Activated CD8-positive, alpha-beta memory T cell treated with anti-CD3 and anti-CD28 coated beads, Interleukin-2, amount 50 U/mL, for 4 hours (primary cell): ENCODE measurements at places on chromosomes 5 and 9.

DNA sequence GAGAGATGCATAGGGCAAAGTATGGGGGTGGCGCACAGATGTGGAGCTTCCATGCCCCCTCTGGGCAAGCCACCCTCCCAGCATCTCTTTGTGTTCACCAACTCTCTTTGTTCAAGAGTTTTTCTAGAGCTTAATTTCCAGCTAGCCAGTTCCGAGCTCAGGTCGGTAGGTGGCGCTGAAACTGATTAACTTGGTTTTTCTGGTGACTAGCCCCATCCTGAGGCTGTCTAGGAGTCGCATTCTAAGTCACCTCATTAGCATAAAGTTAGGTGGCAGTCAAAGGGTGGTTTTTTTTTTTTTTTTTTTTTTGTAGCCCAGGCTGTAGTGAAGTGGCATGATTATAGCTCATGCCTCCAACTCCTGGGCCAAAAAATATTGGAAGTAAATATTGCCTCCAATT is 476.4 kb downstream of the KDM4C start:
- no peak for DNase-seq

GRCh38 chr9:69818750-69819345 is 1.8 kb upstream of the CFAP95 start:
- DNase-seq = no peak

DNA sequence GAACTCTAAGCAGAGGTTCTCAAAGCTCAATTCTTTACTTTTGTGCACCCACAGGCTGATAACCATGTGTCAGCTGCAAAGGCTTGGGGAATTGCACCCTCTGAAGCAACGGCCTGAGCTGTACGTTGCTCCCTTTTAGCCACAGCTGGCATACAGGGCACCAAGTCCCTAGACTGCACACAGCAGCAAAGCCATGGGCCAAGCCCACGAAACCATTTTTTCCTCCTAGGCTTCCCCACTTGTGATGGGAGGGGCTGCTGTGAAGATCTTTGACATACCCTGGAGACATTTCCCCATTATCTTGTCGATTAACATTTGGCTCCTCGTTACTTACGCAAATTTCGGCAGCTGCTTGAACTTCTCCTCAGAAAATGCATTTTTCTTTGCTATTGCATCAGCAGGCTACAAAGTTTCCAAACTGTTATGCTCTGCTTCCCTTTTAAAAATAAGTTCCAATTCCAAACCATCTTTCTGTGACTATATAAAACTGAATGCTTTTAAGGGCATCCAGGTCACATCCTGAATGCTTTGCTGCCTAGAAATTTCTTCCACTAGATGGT is 23.0 kb downstream of the KIAA0825 start:
- no peak for DNase-seq

- DNase-seq = no peak
Observed at GRCh38 chr9:3662671-3663070, 136.9 kb upstream of the RFX3 start.

GRCh38 chr5:151577566-151577965 is 13.6 kb downstream of the FAT2 start:
- DNase-seq = no peak

GRCh38 chr5:2295476-2295875 is 412.8 kb upstream of the IRX4 start:
- DNase-seq = no peak

GRCh38 chr5:132058646-132059042 is 1.8 kb upstream of the IL3 start:
- DNase-seq = peak; percentile 6

- no peak for DNase-seq
Observed at GRCh38 chr5:164359260-164360255, 854.1 kb downstream of the MAT2B start.

DNA sequence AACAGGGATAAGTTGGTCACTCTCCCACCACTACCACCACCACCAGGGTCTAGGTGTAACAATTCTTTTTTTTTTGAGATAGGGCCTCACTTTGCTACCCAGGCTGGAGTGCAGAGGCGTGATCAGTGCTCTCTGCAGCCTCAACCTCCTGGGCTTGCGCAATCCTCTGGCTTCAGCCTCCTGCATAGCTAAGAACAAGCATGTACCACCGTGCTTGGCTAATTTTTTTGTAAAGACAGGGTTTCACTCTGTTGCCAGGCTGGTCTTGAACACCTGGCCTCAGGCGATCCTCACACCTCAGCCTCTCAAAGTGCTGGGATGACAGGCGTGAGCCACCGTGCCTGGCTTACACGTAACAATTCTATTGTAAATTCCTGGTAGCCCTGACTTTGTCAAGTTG is 27.5 kb downstream of the CORO2A start:
- no peak for DNase-seq

- no peak for DNase-seq
Observed at GRCh38 chr5:43839218-43839617, 236.2 kb downstream of the NNT start.

DNA sequence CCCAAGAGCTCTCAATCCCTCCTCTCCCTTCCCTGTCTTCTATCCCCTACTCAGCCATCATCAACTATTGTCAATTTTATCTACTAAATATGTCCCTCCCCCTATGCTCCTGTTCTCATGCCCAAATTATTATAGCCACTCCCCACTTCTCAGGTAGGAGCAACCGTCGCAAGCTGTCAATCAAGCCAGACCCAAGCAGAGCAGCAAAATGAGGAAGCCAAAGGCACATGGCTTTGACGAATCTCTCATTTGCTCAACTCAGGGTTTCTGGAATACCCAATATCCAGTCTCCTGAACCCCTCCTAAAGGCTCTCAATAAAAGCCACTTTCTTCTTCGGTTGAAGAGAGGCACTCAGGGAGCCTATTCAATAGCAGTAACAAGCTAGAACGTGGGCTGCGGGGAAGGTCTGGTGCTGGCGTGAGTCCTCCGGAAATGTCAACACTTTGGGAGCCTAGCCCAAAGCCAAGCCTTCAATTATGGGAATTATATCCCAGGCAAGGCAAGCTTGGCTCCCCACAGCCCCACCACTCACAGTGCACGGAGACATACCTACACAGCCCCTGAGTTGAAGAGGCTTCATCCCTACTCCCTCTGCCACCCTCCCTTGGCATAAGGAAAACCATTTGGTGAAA is 47.7 kb downstream of the SIL1 start:
- no peak for DNase-seq

DNA sequence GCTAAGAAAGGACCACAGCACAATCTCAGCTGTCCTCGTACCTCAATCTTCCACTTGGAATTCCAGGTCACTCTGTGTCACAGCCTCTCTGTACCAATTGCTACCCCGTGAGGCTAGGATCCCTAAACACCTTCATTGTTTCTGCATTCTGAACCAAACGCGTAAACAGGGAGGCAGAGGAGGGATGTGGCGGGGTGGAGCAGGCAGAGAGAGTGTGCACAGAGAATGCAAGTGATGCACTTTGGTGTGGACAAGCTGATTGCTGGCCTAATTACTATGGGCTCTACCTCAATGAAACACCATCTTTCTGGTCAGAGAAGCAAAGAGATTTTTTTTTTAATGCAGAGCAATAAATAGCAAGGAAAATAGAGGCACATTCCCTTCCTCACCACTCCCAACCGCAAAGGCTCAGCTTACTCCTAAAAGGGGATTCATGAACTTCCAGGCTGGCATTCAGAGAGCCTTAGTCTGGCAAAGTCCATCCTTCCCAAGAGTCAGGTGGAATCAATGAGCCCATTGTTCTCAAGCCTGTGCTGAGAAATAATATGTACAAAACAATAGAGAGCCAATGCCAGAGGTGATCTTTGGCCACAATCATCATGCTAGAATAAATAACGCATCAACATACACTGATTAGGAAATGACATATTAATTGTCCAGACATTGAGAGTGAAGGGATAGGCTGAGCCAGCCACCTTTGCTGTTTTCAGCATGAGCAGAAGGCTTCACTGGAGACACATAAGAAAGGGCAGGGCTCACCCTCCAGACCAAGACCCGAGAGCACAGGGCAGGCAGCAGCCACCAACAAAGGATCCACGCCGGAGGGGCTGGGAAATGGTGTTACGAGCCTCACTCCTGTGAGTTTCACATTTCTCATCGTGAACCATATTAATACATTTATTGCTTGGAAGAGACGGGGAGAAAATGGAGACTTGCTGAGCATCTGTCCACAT is 278.8 kb downstream of the ENC1 start:
- DNase-seq = no peak

- no peak for DNase-seq
Observed at GRCh38 chr5:175831507-175831906, 39.9 kb upstream of the CPLX2 start.

- no peak for DNase-seq
Observed at GRCh38 chr5:173675287-173675996, 59.0 kb upstream of the BOD1 start.

DNA sequence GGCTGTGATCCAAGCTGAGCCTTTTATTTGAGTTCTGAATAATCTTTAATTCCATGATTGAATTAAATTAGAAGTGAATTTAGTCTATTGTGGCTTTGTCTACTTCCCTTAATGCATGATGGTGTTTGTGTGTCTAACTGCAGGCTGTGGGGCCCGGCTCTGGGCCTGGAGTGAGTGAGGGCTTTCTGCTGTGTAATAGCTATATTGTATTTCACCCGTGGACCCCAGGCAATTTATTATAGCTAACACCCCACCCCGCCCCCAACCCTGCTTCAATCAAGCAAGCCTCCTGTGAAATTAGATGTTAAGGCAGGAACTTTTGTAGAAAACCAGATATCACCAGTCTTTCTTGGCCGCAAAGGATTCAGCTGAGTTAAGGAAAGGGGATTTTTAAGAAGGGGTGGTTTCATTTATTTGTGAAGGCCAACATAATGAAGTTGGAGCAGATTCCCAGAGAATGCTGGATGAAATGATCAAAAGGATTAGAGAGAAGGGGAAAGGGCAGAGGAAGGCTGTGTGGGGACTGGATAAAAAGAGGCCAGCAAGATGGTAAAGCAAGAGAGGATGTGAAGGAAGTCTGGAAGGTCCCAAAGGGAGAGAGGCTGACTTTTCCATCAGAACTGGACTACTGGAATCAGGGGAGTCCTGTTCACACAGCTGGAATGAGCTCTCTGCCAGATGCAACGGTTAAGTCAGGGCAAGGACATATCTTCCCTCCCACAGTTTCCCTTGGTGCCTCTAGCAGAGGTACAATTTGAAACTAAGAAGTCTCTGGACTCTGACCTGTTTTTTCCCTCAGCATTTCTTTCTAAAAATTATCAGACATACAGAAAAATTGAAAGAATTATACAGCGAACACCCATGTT is 125.3 kb upstream of the SAP30L start:
- DNase-seq = no peak

DNA sequence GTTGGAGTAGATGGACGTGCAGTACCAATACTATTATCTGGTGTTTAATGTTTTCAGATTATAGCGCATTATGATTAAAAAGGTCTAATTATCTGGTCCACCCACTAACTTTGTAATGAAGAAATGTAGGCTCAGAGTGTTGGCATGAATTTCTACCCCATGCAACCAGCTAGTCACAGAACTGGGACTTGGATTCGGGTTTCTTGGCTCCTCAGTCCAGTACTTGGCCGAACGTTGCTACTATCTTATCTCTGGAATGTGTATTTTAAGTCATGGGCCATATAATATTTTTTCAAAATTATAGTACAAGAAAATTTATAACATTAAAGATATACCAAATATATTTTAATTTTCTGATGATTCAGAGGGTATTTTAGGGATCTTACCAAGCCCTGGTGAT is 657.5 kb upstream of the DMAC1 start:
- no peak for DNase-seq

GRCh38 chr5:148861088-148861487 is 34.7 kb downstream of the ADRB2 start:
- DNase-seq = no peak

- DNase-seq = no peak
Observed at GRCh38 chr9:99680191-99680590, 141.5 kb upstream of the NR4A3 start.

DNA sequence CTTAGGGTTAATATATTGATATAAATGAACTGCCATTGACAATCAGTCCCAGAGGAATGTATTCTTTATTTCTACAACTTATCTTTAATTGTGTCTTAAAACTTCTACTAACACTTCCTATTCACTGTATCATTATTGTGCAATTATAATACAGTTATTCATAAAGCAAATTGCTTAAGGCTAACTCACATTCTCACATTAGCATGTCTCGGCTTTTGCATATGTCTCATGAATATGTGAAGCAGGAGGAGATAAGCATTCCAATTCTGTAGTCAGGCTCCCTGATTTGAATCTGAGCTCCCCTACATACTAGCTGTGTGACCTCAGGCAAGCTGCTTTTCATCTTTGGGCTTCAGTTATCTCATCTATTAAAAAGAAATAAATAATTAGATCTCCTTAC is 45.4 kb downstream of the PLGRKT start:
- DNase-seq = no peak

- DNase-seq = no peak
Observed at GRCh38 chr5:115815693-115816225, 700 bp downstream of the CDO1 start.

- DNase-seq = no peak
Observed at GRCh38 chr5:95107138-95107537, 177.8 kb downstream of the MCTP1 start.

DNA sequence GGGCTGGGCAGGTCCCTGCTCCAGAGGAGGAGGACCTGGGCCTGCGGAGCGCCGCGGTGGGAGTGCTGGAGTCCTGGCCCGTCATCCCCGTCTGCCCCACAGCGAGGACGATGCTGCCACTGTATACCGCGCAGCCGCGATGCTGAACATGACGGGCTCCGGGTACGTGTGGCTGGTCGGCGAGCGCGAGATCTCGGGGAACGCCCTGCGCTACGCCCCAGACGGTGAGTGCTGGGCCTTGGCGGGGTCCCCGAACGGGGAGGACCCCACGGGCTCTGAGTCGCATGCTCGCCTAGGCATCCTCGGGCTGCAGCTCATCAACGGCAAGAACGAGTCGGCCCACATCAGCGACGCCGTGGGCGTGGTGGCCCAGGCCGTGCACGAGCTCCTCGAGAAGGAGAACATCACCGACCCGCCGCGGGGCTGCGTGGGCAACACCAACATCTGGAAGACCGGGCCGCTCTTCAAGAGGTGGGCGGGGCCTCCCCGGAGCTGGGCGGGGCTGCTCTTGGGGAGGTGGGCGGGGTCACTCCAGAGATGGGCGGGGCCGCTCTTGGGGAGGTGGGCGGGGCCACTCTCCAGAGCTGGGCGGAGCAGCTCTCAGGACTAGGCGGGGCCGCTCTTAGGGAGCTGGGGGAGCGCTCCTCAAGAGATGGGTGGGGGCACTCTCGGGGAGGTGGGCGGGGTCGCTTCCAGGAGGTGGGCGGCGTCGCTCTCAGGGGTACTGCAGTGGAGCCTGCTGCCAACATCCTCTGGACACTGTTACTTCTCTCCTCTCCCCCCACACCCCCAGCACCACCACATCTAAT is 13.1 kb downstream of the LRRC26 start:
- peak; percentile 66 for DNase-seq

- DNase-seq = no peak
Observed at GRCh38 chr5:145014109-145014508, 821.0 kb downstream of the PRELID2 start.

- no peak for DNase-seq
Observed at GRCh38 chr5:4804691-4805360, 335.3 kb upstream of the ADAMTS16 start.

DNA sequence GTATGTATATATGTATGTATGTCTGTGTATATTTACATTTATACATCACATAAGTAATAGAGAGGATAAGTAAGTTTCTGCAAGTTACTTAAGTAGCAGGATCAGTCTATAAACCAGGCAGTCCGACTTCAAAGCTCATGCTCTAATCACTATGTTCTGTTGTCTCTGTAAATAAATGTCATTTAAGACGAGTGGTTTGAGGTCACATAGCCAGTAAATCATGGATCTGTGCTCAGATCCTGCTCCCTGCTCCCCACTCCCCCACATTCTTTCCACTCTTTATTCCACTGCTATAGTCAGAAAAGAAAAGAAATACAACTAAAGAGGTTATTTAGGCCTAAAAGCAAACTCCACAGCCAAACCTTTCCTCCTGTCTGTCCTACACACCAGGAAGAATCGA is 90.4 kb downstream of the SERINC5 start:
- DNase-seq = no peak
